CD4-positive, alpha-beta T cell treated with Interleukin-6 at 100 ng/mL for 8 hours (primary cell): ENCODE measurements at places on chromosomes 5 and 9.
A peak's percentile ranks its signal among the peaks of the same experiment; 100 is the strongest.

DNA sequence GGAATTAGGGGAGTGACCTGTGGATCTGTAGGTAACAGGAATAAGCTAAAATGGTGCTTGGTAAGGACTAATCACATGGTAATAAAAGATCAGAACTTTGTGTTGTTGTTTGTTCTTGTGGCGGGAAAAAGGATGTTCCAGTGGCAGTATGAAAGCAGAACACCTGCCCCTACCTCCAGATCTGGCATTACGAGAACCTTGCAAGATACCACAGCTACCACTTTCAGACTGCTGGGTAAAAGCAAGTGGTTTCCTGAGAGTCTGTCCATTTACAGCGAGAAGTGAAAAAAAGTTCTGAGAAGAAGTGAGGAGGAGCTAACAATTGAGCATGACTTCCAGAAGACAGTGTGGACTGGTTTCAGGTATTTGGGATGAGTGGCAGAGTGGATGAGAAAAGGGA, 252.5 kb downstream of the TLE4 start:
- no peak for DNase-seq

DNA sequence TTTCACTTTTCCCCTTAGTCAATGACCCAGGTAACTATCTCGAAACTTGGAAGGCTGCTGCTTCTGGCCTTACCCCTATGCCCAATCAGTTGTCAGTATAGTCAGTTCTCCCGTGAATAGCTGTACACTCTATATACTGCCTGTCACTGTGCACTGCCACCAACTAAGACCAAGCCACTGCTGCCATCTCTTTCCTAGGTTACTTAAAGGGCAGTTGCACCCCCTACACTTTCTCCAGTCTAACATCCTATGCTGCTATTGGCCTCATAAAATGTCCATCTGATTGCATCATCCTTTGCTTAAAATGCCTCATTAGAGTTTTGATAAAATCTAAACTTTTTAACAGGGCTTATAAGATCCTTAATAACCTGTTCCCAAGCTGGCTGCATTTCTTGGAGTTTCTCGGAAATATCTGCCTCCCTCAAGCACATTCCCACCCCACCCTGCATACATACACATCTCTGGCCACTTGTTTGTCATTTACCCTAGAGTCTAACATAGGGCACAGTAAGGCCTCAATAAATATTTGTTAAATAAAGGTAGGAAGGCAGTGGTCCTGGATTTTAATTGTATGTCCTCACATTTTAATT, 32.8 kb upstream of the TNFAIP8 start:
- DNase-seq = no peak

DNA sequence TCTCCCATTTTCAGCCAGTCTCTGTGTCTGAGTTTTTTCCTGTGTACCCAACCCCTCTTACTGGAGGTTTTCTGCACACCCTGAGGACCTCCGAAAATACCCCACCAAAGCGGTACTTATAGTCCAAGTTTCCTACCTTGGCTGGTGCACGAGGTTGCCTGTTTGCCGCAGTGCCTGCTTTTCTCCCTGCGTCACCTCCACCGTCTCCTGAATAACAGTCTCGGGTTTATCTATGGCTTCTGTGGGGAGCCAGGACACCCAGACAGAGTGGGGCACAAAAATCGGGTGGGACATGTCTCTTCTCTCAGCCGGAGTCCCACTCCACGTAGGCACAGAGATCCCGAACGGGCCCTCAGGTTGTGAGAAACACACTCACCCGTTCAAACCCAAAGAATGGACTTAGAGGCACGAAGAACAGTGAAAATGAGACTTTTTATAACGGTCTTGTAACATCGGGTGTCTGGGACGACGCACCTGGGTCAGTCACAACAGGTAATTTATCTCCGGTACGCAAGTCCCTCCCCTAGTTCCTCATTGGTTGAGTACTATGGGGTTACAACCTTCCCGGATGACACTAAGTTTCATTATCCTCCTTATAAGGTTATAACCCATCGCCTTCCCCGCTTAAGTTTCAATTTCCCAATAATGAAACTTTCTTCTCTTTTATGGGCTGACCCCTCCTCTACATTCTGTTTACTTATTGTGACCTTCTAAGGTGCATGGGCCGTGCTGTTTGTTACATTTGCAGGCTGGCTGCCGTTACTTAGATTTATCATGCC, 970.2 kb upstream of the COX7C start:
- no peak for DNase-seq

GRCh38 chr5:169886033-169886432, 94.3 kb downstream of the INSYN2B start:
- no peak for DNase-seq

GRCh38 chr9:68704814-68705530, at the start of gene PIP5K1B:
Gene PIP5K1B, plus strand, starts transcription at chr9:68705240. Its CDS starts 117,375 bp downstream, at chr9:68822615.
- no peak for DNase-seq

DNA sequence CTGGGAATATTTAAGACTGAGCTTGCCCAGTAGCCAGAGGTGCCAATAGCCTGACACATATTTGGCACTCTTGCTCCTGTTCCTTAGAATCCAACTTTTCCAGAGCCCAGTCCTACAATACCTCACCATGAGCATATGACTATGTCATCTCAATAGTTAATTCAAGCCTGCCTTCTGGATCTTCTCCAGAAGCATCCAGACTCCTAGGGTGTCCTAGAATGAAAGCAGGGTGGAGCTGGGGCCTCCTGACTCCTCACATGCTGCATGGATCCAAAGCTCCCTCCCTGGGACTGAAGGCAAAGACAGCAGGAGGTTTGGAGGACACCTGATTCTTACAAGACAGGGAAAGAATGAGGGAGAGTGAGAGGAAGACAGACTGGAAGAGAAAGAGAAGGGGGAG, 37.9 kb downstream of the SH3TC2 start:
- DNase-seq = no peak

GRCh38 chr5:36882250-36882649, 5.7 kb downstream of the NIPBL start:
- no peak for DNase-seq

DNA sequence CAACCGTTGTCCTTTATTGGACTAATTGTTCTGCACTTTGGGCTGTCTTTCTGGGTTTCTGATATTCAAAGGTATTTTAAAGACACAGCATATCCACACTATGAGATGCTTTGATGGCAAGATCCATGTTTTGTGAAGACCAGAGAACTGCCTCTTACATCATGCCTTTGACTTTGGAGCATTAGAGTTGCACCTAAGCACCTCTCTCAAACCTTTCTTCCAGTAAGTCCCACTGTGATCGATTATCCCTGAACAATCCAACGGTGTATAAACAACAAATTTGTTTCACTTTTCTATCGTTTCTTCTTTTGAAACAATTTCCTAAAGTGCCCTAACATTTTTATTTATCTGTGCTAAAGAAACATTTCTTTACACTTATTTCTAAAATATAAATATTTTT, 144.4 kb downstream of the KCTD16 start:
- DNase-seq = no peak

DNA sequence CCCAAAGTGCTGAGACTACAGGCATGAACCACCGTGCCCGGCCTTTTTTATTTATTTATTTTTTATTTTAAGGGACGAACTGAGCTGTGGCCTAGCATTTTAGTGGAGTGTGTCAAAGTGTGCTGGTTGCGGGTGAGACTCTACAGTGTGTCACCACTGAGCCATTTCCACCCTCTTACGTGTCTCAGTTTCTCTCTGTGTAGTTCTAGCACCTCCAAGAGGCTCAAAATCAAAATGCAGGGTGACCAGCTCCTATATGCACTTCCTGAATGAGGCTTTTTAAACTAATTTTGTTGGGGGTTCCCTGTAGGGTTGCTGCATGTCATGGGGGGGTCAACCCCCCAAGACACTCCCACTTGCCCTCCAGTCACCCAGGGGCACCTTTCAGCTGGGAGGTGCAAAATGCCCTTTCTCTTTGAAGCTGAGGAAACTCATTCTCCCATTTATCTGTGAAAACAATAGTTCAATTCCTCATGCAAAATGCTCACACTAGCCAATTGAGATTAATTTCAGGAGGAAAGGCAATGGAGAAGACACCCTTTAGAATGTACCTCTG, 69.3 kb downstream of the COL15A1 start:
- DNase-seq = peak; percentile 20
